ENCODE measurements at places on chromosomes 1 and 21.

GRCh38 chr1:231139659-231140654 lies 21.9 kb upstream of the TRIM67 start:
- DNase-seq: no peak

DNA sequence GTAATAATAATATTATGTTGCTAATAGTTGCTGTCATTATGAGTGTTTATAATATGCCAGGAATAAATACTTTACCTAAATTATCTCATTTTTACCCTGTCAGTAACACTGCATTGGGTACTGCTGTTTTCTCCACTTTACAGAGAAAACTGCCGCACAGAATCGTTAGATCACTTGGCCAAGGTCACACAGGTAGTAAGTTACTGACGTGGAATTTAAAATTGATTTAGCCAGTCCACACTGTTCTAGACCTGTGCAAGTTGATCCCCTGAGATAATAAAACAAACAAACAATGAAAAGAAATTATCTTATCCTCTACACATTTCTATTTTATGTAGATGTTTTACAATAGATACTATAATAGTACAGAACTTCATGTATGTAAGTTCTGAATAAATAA lies 174.1 kb downstream of the ROR1 start:
- DNase-seq: no peak

- DNase-seq: no peak
Observed at GRCh38 chr1:167185062-167185461, 35.6 kb upstream of the POU2F1 start.

DNA sequence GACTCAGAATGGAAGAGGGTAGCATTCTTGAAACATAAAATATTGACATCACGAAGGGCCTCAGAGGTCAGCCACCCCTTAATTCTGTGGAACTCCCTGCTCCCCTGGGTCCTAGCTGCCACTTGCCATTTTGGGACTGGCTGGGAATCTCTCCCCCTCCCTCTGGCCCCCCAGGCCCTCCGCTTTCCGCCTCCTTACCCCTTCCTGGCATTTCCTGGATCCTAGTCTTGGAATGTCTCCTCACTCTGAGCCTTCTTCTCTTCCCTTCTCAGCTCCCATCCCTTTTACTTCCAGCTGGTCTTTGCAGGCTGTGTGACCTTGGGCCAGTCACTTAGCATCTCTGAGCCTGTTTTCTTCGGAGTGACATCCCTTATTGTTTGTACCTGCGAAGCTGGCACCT lies 4.5 kb downstream of the PADI1 start:
- DNase-seq: no peak

GRCh38 chr1:16018749-16019643 lies 1.2 kb upstream of the HSPB7 start:
- DNase-seq: no peak

DNA sequence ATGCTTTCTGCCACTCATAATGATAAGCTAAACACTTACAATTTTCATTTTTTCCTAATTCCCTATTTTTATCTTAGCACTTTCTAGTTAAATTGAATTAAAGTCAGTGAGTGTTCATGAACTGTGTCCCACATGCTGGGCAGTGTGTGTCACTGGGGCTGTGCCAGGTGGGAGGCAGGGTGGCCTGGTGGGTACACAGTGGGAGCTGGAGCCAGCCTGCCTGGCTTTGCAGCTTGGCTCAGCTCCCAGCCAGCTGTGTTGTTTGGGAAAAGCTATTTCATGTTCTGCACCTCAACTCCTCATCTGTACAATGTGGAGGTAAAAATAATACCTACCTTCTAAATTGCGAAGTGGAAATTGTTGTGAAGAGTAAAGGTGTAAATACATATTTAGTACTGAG lies 238.4 kb downstream of the PLA2G4A start:
- DNase-seq: no peak

DNA sequence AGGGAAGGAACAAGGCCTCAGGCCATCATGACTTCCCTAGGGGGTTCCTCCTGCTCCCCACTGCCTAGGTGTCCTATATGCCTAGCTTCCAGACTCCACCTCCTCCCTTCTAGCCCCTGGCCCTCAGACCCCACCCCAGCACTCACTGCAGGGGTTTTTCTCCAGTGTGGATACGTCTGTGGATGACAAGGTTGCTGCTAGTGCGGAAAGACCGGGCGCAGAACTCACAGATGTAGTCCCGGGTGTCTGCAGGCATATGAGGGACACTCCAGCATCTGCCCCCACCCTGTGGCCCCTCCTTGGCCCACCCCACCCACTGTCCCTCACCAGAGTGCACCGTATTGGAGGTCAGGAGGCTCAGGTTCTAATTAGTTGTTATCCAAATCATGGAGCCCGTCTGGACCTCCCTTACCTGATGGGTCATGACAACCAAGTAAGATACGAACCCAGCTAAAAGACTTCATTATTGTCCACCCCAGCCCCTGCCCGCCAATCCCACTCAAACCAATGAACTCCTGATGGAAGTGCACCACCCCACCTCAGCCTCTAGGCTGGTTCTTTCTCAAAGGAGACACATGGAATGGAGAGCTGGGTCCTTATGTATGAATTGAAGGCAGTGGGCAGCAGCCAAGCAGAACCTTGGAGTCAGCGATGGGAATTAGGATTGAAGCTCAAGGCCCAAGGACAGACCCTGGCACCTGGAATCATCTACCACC lies 8.2 kb downstream of the ZNF692 start:
- DNase-seq: no peak

GRCh38 chr1:44377925-44378784 lies 23.1 kb upstream of the ERI3 start:
- DNase-seq: peak; percentile 11

DNA sequence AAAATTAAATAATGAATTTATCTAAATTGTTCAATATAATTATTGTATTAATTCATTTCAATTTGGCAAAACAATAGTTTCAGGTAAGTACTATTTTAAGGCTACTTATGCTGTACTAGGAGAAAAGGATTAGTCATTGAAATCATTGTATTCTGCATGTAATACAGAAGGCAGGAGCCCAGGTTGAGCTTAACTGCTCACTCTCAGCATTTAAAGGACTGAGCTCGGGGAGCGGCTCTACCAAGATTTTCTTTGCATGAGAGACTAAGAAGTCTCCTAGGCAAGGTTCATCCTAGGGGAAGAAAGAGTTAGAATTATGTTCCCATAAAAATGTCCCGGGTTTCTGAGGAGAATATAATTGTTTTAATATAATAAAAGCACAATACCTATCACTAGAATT lies 112.5 kb downstream of the CYYR1 start:
- DNase-seq: no peak

DNA sequence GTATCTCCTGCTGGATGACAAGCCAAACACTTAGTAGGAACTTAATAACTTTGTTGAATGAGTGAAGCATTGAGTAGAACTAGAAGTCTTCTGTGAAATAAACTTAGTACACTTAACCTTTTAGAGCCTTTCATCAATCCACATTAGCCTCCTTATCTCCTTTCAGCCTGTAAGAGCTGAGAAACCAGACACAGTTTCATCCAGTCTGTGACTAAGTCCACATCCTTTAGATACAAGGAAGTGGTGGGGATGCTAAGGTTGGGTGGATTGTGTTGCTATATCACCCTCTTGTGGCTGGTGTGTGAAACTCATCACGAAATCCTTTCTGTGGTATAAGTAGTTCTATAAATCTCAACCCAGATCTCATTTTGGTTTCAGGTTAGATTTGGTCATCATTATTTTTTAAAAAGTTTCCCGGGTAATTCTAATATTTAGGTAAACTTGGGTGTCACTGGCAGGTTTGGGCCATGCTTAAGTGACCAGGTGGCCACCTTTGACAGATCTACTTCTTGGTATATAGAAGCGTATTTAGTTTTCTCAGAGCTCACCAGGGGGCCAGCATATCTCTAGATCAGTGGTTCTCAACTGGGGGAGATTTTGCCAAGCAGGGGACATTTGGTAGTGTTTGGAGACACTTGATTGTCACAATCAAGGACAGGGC lies 27.8 kb upstream of the CD84 start:
- DNase-seq: no peak

GRCh38 chr1:212007886-212008285 lies 27.5 kb downstream of the INTS7 start:
- no peak for DNase-seq

DNA sequence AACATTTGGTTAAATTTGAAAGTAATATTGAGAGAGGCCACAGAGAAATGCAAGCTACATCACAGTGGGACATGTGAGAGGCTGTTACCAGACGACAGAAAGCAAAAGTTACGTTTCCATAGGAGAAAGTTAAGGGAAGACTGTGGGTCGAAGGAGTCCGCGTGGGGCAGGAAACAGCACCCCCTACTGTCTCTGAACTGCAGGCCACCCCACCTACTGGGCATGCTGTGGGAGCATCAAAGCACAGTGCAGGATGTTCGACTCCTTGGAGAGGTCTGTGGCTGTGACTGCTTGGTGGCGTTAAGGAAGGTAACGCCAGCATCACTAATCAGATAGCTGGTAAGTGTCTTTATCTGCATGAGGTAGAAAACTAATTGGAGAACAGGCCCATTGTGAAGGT lies 123.9 kb downstream of the PTBP2 start:
- DNase-seq: peak; percentile 1

- no peak for DNase-seq
Observed at GRCh38 chr1:152110365-152110859, 4.8 kb downstream of the TCHH start.

GRCh38 chr21:42684109-42684916 lies 30.9 kb downstream of the PDE9A start:
- peak; percentile 14 for DNase-seq

DNA sequence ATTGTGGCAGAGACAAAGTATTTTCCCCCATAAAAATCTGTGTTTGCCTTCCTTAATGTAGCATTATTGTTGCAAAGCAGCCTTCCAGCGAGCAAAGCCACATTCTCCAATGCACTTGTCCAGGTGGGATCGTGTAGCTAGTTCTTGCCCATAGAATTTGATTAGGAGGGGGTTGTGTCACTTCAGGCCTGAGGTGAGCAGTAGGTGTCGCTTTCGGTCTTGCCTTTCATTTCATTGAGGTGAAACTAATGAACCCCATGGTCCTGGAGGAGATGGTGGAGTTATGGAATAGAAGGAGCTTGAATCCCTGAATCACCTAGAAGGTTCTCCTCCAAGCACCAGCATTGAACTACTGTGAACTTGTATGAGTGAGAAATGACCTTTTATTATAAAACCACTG lies 318.9 kb upstream of the PBX1 start:
- DNase-seq: no peak

DNA sequence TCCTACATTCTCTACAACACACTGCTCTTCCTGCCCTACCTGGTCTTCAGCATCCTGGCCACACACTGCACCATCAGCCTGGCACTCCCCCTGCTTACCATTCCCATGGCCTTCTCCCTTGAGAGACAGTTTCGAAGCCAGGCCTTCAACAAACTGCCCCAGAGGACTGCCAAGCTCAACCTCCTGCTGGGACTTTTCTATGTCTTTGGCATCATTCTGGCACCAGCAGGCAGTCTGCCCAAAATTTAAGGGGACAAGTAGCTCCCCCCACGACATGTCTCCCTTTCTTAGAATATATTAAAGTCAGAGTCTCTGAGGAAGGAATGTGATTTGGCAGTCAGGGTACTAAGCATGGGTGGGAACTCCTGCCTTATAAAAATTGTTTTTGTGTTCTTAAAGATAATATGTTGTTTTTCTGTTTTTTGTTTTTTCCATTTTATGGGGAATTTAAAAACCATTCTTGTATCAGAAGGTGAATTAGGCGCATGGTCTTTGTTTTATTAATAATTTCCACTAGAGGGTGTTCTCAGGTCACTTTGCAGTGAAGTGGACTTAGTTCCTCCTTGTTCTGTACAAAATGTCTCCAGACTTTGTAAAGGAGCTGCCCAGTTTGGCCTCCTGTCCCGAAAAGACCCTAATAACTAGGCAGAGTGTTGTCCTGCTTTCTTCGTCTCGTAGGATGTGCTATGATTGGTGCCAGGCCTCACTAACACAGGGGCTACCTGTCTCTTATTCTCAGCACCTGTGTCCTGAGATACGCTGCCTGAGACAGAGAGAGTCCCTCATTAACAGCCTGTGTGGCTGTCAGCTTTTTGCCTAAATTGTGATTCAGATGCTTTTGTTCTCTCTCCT lies 13.1 kb downstream of the UBIAD1 start:
- DNase-seq: no peak

GRCh38 chr1:27471477-27471876 lies 18.5 kb downstream of the WASF2 start:
- no peak for DNase-seq

DNA sequence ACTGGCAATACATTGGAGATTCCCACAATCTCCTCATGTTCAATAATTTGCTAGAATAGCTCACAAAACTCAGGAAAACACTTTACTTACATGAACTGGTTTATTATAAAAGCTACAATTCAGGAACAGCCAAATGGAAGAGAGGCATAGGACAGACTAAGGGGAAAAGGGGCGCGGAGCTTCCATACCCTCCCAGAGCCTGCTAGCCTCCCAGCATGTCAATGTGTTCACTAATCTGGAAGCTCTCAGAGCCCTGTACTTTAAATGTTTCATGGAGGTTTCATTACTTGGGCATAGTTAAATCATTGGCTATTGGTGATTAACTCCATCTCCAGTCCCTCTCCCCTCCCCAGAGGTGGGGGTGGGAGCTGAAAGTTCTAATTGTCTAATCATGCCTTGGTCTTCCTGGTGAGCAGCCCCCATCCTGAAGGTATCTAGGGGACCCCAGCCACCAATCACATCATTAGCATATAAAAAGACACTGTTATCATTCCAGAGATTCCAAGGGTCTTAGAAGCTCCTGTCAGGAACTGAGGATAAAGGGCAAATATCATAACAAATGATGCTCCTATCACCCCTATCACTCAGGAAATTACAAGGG lies 10.9 kb upstream of the DMRTB1 start:
- no peak for DNase-seq

- DNase-seq: no peak
Observed at GRCh38 chr1:17273096-17273495, 24.2 kb downstream of the PADI3 start.

DNA sequence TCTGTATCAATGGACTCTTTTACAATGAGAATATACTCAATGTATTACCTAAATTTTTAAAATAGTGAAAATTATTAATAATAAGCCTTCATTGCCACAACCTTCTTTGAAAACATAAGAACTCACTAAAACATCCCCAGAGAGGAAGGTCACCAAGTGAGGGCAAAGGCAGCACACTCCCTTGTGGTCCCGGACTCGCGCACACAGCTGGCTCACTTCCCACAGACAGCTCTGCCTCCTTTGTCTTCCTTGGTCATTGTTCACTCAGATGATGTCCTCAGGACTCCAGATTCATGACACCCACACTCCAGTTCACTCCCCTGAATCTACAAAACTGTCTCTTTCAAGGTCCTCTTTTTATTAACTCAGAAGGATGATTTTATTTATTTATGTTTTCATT lies 19.2 kb upstream of the UBR4 start:
- no peak for DNase-seq

GRCh38 chr1:245264226-245264625 lies 109.4 kb downstream of the KIF26B start:
- DNase-seq: no peak
